ENCODE measurements at places on chromosomes 7 and 10. TPM values are rescaled to one million over a fixed set of nuclear protein-coding genes. Genes with fewer than 3 reads are reported as not detected.
A peak's percentile ranks its signal among the peaks of the same experiment; 100 is the strongest.

DNA sequence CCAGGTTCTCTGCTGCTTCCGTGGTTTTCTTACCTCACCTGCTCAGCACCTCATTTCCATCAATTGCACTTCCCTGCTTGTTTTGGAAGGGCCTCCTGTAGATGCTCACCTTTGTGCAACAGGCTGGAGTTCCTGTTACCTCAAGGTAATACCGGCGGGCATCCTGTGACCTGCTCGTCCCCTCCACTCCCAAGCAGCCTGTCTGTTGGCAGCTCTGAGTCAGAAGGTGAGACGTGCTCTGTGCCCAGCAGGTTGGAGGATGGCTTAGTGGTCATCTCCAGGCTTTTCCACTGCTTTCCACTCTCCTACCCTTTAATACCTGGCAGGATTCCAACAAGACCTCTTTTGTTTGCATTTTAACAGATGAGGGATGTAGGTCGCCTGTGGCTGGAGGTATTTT, 86.0 kb downstream of the CAMK1D start:
- DNase-seq, result no peak

DNA sequence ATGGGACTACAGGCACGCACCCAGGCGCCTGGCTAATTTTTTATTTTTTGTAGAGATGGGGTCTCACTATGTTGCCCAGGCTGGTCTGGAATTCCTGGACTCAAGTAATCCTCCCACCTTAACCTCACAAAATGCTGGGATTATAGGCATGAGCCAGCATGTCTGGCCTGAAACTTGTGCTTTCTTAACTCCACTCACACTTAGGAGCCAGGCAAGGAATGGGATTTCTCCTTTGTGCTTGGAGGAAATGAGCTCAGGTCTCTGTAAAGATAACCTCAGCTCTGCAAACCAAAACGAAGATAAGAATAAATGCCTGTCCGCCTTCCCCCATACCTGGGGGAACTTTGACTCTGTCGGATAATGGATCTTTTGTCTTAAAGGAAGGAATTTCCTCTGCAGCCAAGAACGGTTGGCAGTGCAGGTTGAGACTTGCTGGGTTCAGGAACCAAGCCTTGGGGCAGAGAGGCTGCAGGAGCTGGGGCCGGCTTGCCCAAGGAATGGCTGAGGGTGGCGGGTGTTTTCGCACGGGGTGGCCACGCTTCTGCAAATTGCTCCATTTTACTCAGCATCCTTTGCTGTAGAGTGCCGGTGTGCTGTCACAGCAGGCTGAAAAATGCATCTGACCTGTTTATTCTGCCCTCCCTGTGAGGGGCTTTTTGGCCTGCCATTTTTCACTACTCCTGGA, 174.2 kb downstream of the KIAA1217 start:
- no peak for DNase-seq

DNA sequence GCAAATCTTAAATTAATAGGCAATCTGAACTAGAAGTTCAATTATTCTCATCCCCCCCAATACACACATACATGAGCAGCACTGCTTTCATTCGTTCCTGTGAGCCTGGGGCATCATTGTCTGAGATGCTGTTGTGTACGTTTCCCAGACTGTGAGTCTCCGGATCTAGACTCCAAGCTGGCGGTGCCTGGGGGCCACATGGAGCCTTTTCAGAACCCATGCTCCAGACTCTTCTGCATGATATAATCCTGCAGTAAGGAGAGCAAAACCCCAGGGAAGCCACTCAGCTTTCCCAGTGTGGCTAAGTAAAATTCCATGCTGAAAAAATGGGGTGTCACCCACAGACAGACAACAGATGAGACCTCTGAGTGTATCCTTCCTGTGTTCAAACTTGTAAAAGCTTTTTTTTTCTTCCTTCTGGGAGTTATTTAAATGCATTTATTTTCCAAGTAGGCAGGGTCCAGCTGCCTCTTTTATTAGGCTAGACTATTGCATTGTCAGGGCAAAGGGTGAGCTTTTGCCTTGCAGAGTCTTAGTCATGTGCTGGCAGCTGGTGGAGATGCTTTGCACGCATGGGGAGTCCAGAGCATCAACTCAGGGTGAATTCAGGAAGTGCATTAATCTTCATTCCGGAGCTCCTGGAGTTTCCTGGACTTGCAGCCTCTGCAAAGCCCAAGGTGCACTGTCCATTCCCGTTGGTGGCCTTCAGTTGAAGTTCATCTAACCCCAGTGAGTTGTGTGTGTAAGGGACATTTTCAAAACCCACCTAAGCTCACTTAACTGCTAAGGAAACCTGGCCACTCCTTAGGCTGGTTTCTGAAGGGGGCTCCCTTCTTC, 185.7 kb upstream of the ADO start:
- DNase-seq, result no peak

MALRD1 gene
- not detected for polyA plus RNA-seq

- no peak for DNase-seq
Observed at GRCh38 chr7:117949232-117949631, 76.0 kb upstream of the CTTNBP2 start.

DNA sequence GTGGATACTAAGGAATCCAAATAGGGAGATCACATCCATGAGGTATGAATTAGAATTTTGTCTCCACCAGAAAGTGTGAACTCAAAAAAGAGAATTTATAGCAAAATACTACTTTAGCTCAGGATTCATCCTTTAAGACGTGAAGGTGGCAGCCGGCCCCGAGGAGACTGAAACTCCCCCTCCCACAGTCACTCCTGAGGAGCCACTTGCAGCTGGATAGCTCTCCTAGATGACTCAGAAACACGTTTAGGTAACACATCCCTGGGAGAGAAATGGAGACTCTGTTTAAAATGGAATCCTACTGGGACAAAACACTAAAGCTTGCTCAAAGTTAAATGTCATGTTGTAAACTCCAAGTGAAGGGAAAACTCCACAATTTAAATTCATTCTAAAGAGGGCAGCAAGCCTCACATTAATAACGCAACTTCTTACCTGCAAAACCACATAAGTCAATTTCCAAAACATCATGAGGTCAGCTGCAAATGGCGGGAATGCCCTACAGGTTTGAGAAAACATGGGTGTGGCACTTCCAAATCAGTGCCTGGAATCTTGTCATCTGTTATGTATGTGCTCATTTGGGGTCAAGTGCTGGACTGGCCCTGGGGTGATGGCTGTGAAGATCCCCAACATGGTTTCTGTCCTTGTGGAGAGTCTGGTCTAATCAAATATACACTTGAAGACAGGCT, 46.2 kb downstream of the ICA1 start:
- no peak for DNase-seq

DNAAF5 gene
- polyA plus RNA-seq, result 65.5 TPM

GRCh38 chr7:140542228-140542603, 62.9 kb upstream of the MKRN1 start:
- DNase-seq, result no peak

- no peak for DNase-seq
Observed at GRCh38 chr7:2528481-2529095, 9.0 kb downstream of the LFNG start.

GRCh38 chr7:140600341-140600740, 40.3 kb downstream of the DENND2A start:
- no peak for DNase-seq

TRRAP gene
- 19.4 TPM for polyA plus RNA-seq

DNA sequence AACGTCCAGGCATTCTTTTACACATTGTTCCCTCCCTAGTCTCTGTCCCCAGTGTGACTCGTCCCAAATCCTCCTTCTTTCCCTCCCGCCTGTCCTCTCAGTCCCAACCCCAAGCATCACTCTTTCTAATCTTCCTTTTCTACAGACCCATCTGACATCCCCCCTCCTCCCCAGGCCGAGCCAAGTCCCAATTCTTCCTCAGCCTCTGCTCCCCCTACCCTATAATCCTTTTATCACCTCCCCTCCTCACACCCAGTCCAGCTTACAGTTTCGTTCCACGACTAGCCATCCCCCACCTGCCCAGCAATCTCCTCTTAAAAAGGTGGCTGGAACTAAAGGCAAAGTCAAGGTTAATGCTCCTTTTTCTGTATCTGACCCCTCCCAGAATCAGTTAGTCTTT, 95.1 kb downstream of the MACC1 start:
- no peak for DNase-seq

ANK3 gene
- polyA plus RNA-seq, result 0.67 TPM

DNA sequence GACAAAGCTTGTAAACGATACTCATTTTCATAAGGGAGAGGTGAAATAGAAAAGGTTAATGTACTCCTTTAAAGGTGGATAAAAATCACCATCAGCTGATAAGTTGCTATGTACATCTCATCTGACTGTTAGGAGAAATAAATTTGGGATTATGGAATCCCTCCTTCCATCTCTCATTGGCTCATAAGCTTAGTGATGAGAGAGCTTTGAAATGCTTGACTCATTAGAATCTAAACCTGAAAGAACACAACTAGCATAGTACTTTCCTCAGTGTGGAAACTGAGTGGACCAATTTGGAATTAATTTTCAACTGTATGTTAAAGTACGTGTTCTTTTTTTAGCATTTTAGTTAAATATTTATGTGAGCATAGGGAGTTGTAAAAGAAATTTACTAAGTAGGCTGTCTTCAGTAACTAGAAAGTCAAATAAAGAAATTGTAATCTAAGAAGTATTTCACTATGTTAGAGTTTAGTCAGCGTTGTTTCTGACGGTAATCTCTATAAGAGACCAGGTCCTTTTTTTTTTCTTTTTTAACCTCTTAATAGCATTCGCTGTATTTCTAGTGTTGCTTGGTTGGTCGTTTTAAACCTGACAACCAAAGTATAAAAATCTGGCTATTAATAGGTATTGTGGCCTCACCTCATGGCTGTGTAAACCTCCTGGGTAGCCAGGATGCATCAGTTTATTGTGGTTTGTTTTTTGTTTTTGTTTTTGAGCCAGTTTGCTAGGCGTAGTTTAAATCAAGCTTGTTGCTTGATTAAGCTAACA, 34.4 kb downstream of the FHIP2A start:
- peak; percentile 23 for DNase-seq

- no peak for DNase-seq
Observed at GRCh38 chr7:115066050-115066449, 144.2 kb downstream of the MDFIC start.

GRCh38 chr7:98193474-98194180, 17.6 kb upstream of the BHLHA15 start:
- DNase-seq, result no peak

TET1 gene
- polyA plus RNA-seq, result 0.21 TPM

- DNase-seq, result no peak
Observed at GRCh38 chr7:135206941-135207391, 4.4 kb downstream of the WDR91 start.

ZNF467 gene
- polyA plus RNA-seq, result 4.7 TPM

ERVW-1 gene
- polyA plus RNA-seq, result not detected

SLC18A3 gene
- polyA plus RNA-seq, result not detected

NUTM2E gene
- polyA plus RNA-seq, result 0.04 TPM

GRCh38 chr7:47256016-47256415, 325.9 kb downstream of the TNS3 start:
- no peak for DNase-seq

DNA sequence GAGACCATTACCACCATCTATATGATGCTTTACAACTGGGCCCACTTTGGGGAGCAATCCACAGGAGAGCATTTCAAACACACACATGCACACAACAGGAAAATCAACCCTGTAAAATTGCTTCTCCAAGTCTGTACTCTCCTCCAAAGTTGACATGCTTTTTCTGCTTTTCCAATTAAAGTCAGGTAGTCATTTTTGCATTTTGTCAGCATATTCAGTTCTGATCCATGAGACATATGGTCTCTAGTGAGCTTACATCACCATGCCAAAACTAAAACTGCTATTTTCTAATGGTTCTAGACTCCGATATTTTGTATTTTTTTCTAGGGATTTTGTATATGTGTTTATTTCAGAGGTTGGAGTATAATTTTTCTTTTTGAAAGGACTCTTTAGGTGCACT, 373.5 kb upstream of the LRRTM3 start:
- no peak for DNase-seq

- DNase-seq, result no peak
Observed at GRCh38 chr7:74604326-74605020, 53.0 kb upstream of the GTF2I start.

ZNF22 gene
- polyA plus RNA-seq, result 15.3 TPM

DNA sequence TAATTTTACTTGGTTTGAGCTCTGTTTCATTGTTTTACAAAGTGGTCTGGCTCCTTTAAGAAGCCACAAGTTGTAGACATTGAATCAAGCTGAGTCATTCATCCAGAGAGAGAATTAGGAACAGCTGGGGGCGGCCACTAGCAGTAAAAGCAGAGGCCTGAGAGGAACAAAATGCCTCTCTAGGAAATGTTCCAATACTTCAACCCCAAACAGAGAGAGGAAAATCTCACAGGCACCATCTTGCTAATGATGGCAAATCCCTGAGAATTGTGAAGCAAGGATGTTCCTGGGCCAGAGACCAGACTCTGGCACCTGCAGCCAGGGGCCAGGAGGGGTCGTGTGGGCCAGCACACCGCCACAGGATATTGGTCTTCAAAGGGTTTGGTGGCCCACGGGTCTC, 26.5 kb upstream of the TRIL start:
- peak; percentile 24 for DNase-seq

GRCh38 chr7:117284692-117285091, 38.2 kb downstream of the WNT2 start:
- no peak for DNase-seq

FAM237B gene
- polyA plus RNA-seq, result not detected

GRCh38 chr7:144787127-144787526, 48.7 kb downstream of the TPK1 start:
- peak; percentile 29 for DNase-seq

- DNase-seq, result no peak
Observed at GRCh38 chr10:6563731-6564130, 16.3 kb downstream of the PRKCQ start.

GRCh38 chr10:53314876-53315275, 542.3 kb upstream of the MBL2 start:
- DNase-seq, result peak; percentile 95

SPDYE16 gene
- 0.03 TPM for polyA plus RNA-seq

DNA sequence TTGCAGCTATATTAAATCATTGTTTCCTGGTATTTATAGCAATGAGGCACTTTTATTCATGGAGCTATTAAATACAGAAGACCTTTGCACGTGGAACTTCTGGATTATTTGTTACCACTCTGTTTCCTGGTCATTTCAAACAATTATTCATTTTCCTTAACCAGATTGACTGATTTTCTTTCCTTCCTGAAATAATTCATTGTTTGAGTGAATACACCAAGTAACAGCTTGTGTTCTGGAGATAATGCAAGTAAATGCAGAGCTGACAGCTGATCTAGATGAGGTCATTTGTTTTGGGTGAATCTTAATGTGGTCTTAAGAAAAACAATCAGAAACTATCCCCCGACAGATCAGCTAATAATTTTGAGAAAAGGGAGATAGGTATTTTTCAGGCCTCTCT, 497.7 kb downstream of the KIF20B start:
- peak; percentile 83 for DNase-seq
